ENCODE measurements at places on chromosomes 7 and 10.

GRCh38 chr7:20786779-20787659, at the start of gene SP8:
TSS of gene SP8 (minus strand) at chr7:20786886. CDS start at chr7:20786798, 88 bp downstream.
- DNase-seq = no peak

- DNase-seq = peak; percentile 13
Measured at GRCh38 chr10:51047857-51048256, 26.4 kb upstream of the PRKG1 start.

GRCh38 chr7:108049962-108050361, 47.0 kb upstream of the LAMB1 start:
- no peak for DNase-seq

DNA sequence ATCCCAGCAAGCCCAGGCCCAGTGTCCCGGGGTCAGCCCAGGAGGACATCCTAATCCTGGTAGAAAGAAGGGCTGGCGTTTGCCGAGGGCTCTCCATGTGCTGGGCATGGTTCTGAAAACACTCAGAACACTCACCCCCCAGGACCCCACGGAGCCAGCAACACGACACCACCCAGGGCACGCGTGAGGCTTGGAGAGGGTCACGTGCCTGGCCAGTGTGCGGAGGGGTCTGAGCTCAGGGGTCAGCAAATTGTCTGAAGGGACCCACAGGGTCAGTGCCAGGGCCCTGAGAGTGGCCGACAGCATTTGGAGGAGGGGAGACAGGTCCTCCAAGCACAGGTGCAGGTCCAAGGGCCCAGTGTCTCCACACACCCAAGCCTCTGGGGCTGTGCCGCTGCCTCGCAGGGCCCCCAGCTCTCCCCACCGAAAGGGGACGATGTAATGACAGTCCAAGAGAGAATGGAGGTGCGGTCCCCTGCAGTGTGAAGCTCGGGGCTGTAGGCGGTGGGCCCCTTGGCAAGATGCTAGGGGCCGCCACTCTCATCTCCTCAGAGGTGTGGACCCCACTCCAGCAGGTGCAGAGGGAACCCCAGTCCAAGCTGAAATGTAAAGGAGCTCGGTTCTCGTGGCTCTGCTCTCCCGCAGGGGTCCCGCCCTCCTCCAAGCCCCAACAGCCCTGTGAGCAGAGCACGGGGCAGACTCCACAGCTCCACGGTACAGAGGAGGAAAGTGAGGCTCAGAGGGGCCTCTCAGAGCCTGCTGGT, 7.8 kb downstream of the FOXL3 start:
- no peak for DNase-seq

GRCh38 chr7:21749378-21749777, 196.3 kb downstream of the CDCA7L start:
- DNase-seq = no peak

- no peak for DNase-seq
Measured at GRCh38 chr10:97770255-97770654, 1.5 kb downstream of the SFRP5 start.

- no peak for DNase-seq
Measured at GRCh38 chr10:95303950-95304349, 13.1 kb upstream of the PDLIM1 start.

GRCh38 chr7:16661924-16662323, 15.9 kb downstream of the BZW2 start:
- no peak for DNase-seq

DNA sequence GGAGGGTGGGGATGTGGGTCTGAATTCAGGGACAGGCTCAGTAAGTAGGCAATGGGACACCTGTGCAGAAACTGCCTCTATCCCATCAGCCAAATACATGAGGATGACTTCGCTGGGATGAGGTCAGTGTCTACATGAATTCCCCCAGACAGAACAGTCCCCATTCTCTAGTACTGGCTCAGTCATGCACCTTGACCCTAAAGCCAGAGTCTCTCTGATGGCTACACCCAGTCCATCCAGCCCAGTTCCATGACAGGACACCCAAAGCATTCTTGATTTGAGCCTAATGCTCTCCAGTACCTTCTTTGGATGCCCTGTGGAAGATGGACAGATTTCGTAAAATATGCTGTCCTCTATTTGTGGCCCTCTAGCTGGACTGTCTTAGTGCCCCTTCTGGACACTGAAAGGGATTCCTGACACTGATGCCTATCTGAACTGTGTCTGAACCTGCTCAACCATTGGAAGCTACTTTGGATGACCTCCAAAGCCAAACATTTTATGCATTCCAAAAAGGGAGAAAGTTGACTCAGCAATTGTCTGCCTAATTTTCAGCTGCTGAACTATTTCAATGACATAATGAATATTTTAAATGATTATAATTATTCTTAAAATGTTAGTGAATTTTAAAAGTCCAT, 14.6 kb downstream of the SFRP4 start:
- peak; percentile 53 for DNase-seq
